Thoracic aorta endothelial cell (primary cell): ENCODE measurements at places on chromosomes 5 and 9. TPM values are rescaled to one million over a fixed set of nuclear protein-coding genes. Genes with fewer than 3 reads are reported as not detected.

The SLC1A1 gene
- 27.1 and 36.8 TPM in 2 replicates for total RNA-seq

The GGTA1 gene
- total RNA-seq = 0.27 and 0.29 TPM in 2 replicates

The FAM169A gene
- total RNA-seq = 0.27 and 2.7 TPM in 2 replicates

The DBN1 gene
- 204 and 221 TPM in 2 replicates for total RNA-seq

The AJM1 gene
- 0.66 and 0.72 TPM in 2 replicates for total RNA-seq

The CDKN2B gene
- 2.7 and 4.7 TPM in 2 replicates for total RNA-seq

The TAF1L gene
- under 0.01 TPM in 1 of 2 replicates, not detected in the other for total RNA-seq

The TBC1D9B gene
- 71.8 and 75.2 TPM in 2 replicates for total RNA-seq

The FBP2 gene
- total RNA-seq = not detected in 2 replicates

The IL4 gene
- total RNA-seq = not detected in 2 replicates

The LRRC19 gene
- total RNA-seq = not detected in 2 replicates

The VCAN gene
- 0.57 and 6.3 TPM in 2 replicates for total RNA-seq

The CLPTM1L gene
- 206 and 221 TPM in 2 replicates for total RNA-seq

The FRMPD1 gene
- total RNA-seq = not detected in 2 replicates

The BBLN gene
- total RNA-seq = 37.6 and 39.0 TPM in 2 replicates

The EQTN gene
- total RNA-seq = not detected in 2 replicates

The LECT2 gene
- not detected in 2 replicates for total RNA-seq

The SIT1 gene
- not detected in 2 replicates for total RNA-seq

The NR4A3 gene
- total RNA-seq = under 0.01 and 0.07 TPM in 2 replicates

The INSL4 gene
- total RNA-seq = not detected in 2 replicates

The MCIDAS gene
- total RNA-seq = not detected in 2 replicates

The BAAT gene
- total RNA-seq = under 0.01 and 0.07 TPM in 2 replicates

The CXCL14 gene
- not detected in 2 replicates for total RNA-seq

The BTNL3 gene
- not detected in 2 replicates for total RNA-seq

The KIF12 gene
- total RNA-seq = 0.22 TPM in 1 of 2 replicates, not detected in the other

The HAVCR1 gene
- total RNA-seq = not detected in 2 replicates

The ELAVL2 gene
- total RNA-seq = 0.13 and 2.2 TPM in 2 replicates

The TYRP1 gene
- 0.66 TPM in 1 of 2 replicates, not detected in the other for total RNA-seq

The SOHLH1 gene
- total RNA-seq = not detected in 2 replicates

The IL7R gene
- 2.1 and 3.7 TPM in 2 replicates for total RNA-seq

The PCDHB5 gene
- total RNA-seq = 0.40 and 0.43 TPM in 2 replicates

The TMEM252 gene
- total RNA-seq = not detected in 2 replicates

The PRR16 gene
- 0.29 and 0.66 TPM in 2 replicates for total RNA-seq

The MEIKIN gene
- not detected in 2 replicates for total RNA-seq

The ANKRD20A1 gene
- total RNA-seq = 6.6 and 8.1 TPM in 2 replicates

The GPR21 gene
- 1.2 and 1.8 TPM in 2 replicates for total RNA-seq

The NR5A1 gene
- not detected in 2 replicates for total RNA-seq

The ADAMTS6 gene
- total RNA-seq = 77.3 and 134 TPM in 2 replicates

The HRCT1 gene
- 2.0 and 2.7 TPM in 2 replicates for total RNA-seq

The PCDHB12 gene
- total RNA-seq = 0.07 and 0.27 TPM in 2 replicates

The CDC20B gene
- total RNA-seq = 0.13 and 0.22 TPM in 2 replicates

The CCIN gene
- total RNA-seq = 0.36 and 0.40 TPM in 2 replicates
